Activated T-helper 9 cell treated with anti-CD3 and anti-CD28 coated beads, Interleukin-2, amount 50 U/mL, for 16 hours (primary cell): ENCODE measurements at places on chromosomes 6 and 20.

GRCh38 chr6:996271-996852, 303.4 kb upstream of the EXOC2 start:
- no peak for DNase-seq

GRCh38 chr6:9168669-9169068, 733.3 kb upstream of the SLC35B3 start:
- no peak for DNase-seq

DNA sequence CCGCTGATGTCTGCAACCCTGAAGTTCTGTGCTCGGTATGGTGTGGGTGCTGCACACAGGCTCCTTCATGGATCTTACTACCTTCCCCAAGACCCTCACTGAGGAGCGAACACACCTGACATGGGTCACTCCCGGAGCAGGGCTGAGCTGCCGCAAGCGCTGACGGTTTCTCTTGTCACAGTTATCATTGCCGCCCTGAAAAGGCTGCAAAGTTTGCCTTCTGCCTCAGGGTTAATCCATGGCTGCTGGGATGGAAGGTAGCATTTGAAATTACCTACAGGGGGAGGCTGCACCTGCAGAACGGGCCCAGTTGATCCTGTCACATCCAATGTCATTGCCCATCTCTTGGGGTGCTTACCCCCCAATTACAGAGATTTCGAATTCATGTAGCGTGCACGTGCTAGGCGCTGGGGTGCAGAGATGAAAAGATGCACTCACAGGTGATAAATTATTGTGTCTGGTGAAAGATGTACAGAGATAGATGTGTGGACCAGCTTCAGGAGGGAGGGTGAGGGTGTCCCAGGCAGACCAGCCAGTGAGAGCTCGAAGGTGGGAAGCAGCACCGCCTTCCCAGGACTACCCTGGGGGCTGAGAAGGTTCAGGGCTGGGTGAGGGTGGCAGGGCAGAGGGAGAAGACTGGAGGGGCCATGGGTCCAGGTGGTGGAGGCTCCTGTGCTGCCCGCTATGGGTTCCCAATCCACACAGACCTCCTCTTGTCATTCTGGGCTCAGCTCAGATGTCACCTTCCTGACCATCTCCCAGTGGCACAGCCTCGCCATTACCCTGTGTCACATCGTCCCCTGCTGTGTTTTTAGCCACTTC, 120.1 kb downstream of the SYCP2 start:
- DNase-seq: no peak

DNA sequence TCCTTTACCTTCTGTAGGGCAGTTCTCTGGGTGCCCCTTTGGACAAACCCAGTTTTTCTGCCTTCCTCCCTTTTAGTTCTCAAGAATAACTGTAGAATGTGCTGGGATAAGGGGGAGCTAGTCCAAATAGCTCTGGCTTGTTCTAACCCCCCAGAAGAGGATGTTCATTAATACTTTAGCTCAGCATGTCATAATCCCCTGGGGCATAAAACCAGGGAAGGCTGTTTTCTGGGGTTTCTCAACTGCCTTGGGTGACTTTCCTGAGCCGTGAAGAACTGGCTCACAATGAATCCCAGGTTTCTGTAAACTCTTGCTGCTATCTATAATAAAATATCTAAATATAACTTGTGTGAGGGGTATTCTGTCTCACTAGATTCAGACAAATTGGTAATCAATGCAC, 44.5 kb upstream of the RNF217 start:
- no peak for DNase-seq

- no peak for DNase-seq
These were observed 21.3 kb downstream of the RBM38 start for GRCh38 chr20:57412347-57413029.

DNA sequence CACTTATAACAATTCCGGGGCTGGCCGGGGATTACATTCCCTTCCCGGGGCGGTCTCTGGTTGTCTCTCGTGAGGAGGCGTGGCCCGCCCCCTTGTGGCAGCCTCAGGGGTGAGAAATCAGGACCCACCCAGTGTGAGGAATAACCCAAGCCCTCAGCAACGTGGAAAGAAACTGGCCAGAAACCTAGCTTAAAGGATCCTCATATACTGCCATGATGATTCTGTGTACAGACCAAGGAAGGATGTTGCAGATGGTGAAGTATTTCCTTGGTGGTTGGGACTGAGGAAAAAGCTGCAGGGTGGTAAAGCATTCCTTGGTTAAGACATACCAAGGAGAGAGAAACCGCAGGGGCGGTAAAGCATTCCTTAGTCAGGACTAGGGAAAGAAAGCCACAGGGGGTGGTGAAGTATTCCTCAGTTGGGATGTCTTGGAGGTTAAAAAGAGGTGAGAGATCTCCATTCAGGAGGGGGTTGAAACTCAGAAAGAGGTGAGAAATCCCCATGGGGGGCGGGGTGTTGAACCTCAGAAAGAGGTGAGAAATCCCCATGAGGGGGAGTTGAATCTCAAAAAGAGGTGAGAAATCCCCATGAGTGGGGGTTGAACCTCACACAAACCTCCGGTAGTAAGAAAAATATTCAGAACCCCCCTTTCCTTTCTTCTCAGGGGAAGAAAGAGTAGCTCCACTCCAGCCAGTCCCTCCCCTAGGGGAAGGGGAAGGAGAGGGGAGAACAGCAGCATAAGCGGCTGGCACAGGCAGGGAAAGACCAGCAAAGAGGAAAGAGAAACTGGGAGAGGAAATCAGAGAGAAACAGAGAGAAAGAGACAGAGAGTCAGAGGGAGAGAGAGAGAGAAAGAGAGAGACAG, 238.1 kb downstream of the RNGTT start:
- peak; percentile 3 for DNase-seq

DNA sequence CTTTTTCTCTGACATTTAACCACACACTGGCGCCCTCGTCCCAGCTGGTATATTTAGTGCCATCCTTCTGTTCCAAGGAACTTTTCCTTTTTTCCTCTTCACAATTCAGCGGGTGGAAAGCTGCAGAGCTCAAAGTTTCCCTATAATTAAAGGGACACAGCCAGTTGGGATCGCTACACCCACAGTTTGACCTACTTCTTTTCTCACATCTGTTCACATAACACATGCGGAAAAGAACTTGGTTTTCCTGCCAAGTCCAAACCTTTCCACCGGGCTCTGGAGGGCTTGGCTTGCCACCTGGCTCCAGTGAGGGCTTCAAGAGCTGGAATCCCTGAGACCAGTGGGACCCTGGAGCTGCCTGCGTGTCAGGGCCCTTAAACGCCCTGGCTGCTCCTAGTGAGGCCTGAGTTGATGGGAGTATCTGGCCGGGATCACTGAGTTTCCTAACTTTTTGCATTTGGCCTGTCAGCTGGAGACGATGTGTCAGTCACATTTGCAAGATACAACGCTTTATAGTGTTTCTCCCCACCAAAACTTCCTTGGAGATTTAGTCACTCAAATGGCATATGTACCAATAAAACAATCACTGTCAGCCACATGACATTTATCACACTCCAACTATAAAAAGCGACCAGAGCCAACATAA, 176.0 kb downstream of the SASH1 start:
- no peak for DNase-seq

DNA sequence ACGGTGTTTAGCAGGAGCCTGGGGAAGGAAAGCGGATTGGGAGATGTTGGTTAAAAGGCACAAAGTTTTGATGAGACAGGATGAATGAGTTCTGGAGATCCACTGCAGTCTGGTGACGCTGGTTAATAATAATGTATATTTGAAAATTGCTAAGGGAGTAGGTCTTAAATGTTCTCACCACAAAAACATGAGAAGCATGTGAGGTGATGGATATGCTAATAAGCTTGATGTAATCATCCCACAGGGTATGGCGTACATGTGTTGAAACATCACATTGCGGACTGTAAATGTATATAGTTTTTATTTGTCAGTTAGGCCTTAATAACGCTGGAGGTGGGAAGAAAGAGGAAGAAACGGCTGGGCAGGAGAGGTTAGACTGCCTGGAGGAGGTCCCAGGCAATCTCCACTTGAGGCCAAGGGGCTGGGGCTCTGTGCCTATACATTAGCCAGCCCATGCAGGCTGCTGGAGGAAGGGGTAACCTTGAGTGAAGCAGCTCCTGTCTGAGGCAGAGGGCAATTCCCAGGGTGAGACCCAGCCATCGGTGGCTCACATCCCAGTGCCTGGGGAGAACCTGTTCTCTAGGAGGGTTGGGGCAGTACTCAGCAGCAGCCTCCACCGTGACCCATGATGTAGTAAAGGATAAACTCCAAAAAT, 188.2 kb upstream of the QKI start:
- DNase-seq: no peak

GRCh38 chr6:41092421-41093140, 19.8 kb downstream of the NFYA start:
- no peak for DNase-seq

GRCh38 chr6:163354761-163355425, 59.6 kb upstream of the QKI start:
- DNase-seq: no peak

GRCh38 chr6:48318670-48319069, 207.7 kb upstream of the PTCHD4 start:
- DNase-seq: no peak

DNA sequence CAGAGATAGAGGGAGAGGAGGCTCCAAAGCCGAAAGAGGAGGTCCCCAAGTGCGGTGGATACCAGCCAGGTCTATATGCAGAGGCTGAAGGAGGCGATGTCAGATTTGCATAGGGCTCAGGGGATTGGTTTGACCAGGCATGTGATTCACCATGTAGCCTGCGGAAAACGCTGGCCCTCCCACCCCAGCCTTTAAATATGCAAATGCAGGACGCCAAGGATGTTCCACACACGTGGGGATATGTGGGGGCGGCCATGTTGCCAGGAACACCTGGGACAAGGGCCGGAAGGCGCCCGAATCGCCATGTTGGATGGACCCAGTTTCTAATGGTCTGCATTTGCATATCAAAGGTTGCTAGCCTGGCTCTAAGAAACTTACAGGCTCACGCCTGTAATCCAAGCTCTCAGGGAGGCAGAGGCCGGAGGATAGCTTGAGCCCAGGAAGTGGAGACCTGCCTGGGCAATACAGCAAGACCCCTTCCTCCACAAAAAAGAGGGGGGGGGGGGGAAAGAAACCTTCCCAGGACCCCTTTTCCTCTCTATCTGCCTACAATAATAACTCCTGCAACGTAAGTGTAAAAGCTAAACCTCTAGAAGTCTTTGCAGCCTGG, 110.5 kb downstream of the TULP4 start:
- no peak for DNase-seq

DNA sequence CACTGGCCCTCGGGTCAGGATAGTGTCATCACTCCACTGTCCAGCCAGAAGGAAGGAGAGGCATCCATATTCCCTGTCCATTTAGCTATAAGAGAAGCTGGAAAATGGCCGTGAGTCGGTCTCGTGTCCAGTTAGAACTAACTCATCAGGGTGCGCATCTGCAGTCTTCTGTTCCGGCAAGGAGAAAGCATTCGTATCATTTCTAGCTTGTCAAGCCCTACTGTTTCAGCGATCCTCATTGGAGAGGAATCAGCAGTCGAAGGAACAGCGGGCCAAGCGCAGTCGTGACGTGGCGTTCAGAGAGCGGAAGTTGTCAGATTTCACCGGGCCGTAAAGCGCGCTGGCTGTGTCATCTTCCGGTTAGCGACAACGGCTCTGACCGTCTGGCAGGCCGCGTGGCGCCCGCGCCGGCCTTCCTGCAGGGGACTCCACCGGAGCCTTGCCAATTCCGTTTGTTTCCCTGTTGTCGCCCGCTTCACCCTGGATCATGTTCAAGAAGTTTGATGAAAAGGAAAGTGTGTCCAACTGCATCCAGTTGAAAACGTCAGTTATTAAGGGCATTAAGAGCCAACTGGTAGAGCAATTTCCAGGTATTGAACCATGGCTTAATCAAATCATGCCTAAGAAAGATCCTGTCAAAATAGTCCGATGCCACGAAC, 32.9 kb downstream of the HM13 start:
- DNase-seq: peak; percentile 72

- peak; percentile 64 for DNase-seq
These were observed 110.5 kb downstream of the IRF4 start for GRCh38 chr6:501891-502601.

GRCh38 chr20:49656304-49656703, 57.4 kb downstream of the B4GALT5 start:
- no peak for DNase-seq

DNA sequence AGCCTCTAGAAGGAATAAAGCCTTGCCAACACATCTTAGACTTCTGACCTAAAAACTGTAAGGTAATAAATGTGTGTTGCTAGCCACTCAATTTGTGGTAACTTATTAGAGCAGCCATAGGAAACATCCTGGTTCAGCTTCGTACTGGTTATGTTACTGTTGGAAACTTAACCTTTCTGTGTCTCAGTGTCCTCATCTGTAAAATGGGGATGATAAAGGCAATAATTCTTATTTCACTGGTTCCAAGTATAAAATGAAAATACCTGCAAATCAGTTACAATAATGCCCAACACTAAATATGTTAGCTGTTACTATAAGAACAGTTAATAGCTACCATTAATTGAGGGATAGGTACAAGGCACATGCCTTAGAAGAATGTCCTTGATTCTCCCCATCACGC, 14.3 kb upstream of the RBPJL start:
- DNase-seq: no peak

DNA sequence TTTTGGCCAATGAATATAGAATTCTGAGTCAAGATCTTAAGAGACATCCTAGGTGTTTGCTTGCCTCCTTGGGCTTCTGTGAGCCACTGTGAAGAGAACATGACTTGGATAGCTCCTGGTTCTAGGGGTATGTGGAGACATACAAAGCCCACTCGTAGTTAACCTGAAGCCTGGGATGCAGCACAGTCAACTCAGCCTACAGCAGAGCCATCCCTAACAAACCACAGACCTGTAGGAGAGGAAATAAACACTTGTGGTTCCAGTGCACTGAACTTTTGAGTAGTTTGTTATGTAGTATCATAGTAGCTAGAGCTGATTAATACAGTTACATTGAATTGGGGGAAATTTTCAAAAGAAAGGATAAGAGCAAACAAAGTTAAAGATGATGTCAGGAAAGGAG, 474.4 kb upstream of the HSF2 start:
- DNase-seq: no peak

DNA sequence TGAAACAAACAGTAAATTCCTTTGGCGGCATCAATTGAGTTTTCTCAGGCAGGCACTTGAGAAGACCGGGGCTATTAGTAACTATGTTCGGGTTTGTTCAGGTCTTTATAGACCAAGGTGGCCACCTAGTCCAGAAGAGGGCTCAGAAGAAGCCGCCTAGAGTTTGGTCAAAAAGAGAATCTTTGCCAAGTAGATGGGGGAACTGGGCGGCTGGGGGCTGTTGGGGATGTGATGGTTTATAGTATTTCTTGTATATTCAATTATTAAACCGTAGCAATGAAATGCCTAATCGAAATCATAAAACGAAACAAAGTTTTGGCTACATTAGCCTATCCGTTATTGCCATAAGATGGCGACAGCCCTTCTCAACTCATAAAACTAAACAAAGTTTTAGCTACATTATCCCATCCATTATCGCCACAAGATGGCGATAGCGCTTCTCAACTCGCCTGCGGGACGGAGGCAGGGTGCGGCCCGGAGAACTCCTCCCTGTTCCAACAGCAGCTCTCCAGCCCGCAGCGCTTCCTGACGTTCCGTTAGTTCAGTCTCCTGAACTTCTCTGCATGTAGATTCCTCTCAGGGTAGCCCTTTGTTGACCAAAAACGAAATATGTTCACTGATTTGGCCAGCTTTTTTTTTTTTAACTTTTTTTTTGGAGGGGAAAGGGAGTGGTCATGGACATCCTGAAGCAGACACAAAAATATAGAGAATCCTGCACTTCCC, 120.5 kb upstream of the PRSS16 start:
- DNase-seq: peak; percentile 69

GRCh38 chr6:128305228-128305627, 215.2 kb downstream of the PTPRK start:
- DNase-seq: no peak
